ENCODE measurements at places on chromosomes 11 and 22. TPM values are rescaled to one million over a fixed set of nuclear protein-coding genes. Genes with fewer than 3 reads are reported as not detected.

Gene CDC45
- total RNA-seq: 94.8 TPM

GRCh38 chr11:111569476-111569875, 29.0 kb downstream of the LAYN start:
- DNase-seq: no peak

DNA sequence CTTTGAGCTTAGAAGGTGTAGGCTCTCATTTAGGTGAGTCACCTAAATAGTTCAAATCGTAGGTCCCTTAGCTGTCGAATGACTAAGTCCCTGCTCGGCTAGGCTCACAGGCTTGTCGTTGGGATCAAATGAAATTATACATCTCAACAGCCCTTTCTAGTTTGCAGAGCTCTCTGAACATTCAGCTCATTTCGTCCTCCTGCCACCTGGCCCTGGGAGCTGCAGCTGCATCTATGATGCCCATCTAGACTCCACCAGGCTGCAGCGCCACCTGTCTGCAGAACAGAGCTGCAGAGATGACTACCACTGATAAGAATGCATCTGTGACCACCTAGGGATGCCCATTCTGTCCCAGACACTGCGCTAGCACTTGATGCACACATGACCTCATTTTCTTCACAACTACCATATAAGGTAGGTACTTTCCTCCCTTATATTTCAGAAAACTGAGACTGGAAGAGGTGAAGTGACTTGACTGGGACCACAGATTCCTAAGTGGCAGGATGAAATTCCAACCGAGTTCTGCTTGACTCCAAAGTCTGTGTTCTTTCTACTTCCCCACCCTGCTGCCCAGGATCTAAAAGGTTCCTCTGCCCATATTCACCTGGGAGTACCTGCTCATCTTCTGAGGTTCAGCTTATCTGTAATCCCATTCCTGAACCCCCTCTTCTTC, 141.1 kb upstream of the NARS2 start:
- peak; percentile 62 for DNase-seq

Gene MUC6
- total RNA-seq: not detected

DNA sequence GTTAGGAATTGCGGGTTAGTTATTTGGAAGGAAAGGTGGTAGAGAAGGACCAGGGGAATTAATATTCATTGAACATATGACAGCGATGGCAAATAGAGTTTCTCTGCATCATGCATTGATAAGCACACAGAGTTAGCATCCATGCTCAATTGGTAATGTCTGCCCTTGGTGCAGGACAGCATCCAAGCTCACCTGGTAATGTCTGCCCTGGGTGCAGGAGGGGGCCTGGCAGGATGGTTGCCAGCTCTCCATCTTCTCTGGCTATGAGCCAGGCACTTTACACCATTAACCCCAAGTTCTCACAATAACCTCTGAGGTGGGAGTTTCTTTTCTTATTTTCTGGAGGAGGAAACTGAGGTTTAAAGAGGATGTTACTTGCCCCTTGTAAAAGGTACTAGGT, 50.4 kb upstream of the RBFOX2 start:
- DNase-seq: no peak

DNA sequence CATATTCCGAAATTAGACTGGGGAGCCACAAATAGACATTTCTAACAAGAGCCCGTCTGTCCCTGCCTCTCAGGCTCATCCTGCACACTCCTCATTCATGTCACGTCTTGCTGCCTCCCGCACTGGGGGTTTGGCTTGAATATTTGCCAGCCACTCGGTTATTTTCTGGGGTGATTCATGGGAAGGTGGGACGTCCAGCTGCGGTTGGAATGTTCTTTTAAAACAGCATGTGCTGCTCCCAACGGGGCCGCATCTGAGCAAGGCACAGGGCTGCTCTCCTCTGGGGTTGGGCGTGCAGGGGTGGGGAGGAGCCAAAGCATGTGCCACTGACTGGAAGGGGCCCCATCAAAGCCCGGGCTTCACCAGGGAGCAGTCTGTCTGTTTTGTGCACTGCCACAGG, 25.9 kb upstream of the SLC5A4 start:
- no peak for DNase-seq

Gene APBB1
- 38.7 TPM for total RNA-seq

GRCh38 chr22:38203090-38203810, 1.5 kb downstream of the MAFF start:
- peak; percentile 77 for DNase-seq

Gene OR5AN1
- total RNA-seq: not detected

GRCh38 chr11:256952-257737, 20.4 kb downstream of the PSMD13 start:
- no peak for DNase-seq

- no peak for DNase-seq
Observed at GRCh38 chr11:65886826-65887722, 1.2 kb downstream of the FIBP start.

DNA sequence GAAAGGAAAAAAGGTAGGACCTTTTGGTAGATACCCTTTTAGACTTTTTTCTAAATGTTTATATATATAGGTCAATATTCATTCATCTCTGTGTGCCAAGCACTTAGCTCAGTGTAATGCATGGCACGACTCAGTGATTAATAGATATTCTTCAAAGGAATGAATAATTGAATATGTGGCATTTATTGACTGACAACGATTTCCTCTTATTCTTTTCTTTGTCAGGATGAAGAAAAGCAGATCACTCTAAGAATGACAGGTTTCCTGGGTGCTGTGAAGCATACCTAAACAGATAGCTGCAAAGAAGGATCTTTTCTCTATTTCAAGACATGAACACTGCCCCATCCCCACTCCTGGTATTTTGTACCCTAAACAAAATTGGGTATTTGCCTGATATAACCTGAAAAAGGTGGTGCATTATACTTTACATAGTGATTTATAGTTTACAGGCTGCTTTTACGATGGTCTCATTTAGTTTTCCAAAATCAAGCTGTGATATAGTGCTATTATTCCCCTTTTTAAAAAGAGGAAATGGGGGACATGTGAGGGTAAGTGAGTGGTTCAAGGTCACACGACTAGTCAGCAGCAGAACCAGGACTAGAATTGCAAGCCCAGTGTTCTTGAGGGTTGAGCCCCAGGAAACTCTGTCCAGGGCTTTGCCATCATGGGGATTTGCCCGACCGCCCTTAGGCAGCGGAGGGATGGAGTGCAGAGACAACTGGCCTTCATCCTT, 32.9 kb upstream of the CLMP start:
- no peak for DNase-seq

- DNase-seq: no peak
Observed at GRCh38 chr11:91199866-91200265, 977.0 kb upstream of the CHORDC1 start.

Gene MPZL2
- total RNA-seq: 3.2 TPM

Gene INPP5J
- total RNA-seq: 0.14 TPM

DNA sequence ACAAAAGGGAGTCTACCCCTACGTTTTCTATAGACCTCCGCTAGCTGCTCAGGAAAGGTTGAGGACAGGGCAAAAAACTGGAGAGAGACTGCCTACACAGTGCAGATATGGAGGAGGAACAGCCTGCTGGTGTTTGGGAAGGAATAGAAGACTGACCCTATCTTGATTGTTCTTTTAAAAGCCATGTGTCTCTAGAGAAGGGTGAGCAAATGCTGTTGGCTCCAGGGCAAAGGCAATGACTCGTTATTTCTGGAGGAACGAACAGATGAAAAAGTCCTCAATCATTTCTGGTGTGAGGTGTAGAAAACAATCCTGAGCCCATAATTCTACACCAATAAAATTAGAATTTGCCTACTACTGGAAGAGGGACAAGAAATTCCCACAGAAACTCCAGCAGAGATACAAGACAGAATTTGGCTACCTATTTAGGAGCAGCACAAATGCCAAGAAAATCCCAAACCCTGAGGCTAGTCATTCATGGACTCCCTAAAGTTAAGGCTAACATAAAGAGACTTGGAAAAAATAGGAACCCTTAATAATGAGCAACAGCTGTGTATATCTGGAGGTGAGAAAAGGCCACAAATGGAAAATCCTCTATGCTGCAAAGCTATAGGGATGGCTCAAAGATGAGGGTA, 1206.3 kb upstream of the CNTN5 start:
- DNase-seq: no peak

- DNase-seq: no peak
Observed at GRCh38 chr11:37465221-37465620, 867.2 kb upstream of the RAG2 start.

All from activated CD8-positive, alpha-beta memory T cell treated with anti-CD3 and anti-CD28 coated beads, Interleukin-2, amount 10 ng/mL, durations not matched to agents 7 days and 5 days (primary cell).